ENCODE measurements at places on chromosomes 6 and 20.
A peak's percentile ranks its signal among the peaks of the same experiment; 100 is the strongest.

- DNase-seq, result no peak
Observed at GRCh38 chr6:53067849-53068361, 2.7 kb downstream of the FBXO9 start.

DNA sequence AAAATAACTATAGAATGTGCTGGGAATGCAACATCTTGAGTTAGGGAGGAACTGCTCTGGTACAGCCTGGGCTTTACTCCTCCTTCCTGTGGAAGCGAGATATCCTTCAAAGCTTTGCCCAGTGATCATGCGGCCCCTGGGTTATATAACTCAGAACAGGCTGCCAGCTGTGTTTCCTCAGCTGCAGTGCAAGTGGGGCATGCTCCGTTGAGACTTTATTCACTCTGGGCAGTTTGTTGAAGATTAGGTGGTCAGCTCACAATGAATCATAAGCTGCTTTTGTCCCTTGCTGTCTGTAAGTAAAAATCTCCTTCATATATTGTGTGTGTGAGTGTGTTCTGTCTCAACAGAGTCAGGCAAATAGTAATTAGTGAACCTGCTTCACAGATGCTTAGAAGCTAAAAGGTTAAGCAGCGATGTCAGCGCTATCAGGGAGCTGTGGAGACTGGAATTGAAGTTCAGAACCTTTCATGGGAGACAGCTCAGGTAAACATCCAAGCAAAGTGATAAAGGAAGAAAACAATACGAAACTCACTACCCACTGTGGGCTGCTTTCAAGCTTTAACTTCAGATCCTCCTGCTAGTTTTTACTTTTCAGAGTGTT lies 688.4 kb downstream of the HTR1B start:
- DNase-seq, result no peak

GRCh38 chr6:161079566-161080262 lies 88.1 kb downstream of the MAP3K4 start:
- DNase-seq, result no peak

DNA sequence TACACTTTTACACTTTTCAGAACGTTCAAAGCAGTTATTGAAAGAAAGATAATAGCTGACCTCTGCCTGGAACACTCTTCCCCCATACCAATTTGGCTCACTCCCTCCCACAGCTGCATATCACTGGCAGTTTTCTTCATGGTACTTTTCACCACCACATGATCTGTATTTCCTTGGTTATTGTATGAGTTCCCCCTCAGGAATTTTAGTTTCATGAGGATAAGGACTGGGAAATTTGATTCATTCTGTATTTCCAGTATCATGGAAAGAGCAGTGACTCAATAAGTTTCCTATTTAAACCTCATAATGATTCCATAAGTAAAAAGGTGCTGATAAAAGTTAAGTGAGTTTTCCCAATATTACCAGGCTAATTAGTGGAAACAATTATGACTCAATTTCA lies 16.0 kb downstream of the HTR1B start:
- DNase-seq, result no peak

DNA sequence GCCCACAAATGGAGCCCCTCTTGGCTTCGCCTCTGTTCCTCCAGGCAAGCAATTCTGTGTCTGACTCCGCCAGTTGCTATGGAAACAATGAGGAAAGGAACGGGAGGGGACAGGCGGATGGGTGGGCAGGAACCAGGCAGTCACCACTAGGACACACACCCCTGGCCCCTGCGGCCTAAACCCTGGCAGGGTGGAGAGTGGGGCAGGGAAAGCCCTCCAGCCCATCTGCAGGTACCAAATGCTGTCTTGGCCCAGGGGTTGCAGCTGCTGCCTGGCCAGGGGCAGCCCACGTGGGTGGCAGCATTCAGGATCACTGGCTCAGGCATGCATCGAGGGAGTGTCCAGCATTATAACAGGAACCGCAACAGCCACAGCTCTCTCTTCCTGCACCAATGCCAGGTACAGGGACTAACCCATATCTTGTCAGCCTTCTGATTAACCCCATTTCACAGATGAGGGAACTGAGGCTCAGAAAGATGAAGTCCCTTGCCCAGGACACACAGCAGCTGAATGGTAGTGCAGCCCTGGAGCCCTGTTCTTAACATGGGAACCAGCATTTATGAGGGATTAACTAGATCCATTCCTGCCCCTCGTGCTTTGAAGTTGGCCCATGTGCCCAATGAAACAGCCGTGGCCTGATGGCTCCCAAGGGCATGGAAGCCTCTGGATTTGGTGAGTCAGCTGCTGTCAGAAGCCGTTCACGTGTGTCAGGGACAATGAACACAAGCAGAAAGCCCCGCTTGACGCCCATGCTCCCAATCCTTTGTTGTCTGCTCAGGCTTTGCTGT lies 66.3 kb downstream of the NOL4L start:
- DNase-seq, result no peak

- DNase-seq, result peak; percentile 42
Observed at GRCh38 chr6:150641398-150642139, 41.9 kb downstream of the PLEKHG1 start.

DNA sequence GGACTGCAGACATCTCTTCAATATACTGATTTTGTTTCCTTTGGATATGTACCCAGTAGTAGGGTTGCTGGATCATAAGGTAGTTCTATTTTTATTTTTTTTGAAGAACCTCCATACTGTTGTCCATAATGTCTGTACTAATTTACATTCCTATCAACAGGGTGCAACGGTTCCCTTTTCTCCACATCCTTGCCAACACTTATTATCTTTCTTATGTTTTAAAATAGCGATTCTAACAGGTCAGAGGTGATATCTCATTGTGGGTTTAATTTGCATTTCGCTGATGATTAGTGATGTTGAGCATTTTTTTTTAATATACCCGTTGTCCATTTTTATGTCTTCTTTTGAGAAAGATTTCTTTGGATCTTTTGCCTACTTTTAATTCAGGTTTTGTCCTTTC lies 2.0 kb upstream of the TP53RK start:
- DNase-seq, result no peak

- no peak for DNase-seq
Observed at GRCh38 chr20:62019144-62019805, 46.4 kb downstream of the TAF4 start.

DNA sequence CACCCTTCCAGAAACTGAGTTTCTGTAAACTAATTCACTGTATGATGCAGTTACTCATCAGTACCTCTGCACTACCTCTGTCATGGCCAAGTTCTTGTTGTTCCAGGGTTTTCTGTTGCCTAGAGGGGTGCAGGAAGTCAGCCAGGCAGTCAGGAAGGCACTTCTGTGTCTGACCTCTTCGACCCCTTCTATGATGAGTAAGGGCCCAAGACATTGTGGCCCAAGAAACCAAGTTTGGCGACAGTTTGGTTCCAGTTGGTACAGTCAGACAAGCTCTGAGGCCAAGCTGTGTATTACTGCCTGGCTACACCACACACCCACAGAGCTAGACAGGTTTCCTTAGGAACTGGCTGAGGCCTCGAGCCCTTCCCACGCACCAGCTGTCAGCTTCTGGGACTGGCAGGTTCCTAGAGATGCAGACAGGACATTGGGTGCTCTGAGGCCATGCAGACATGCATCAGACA lies 41.2 kb downstream of the TRAF3IP2 start:
- DNase-seq, result no peak

DNA sequence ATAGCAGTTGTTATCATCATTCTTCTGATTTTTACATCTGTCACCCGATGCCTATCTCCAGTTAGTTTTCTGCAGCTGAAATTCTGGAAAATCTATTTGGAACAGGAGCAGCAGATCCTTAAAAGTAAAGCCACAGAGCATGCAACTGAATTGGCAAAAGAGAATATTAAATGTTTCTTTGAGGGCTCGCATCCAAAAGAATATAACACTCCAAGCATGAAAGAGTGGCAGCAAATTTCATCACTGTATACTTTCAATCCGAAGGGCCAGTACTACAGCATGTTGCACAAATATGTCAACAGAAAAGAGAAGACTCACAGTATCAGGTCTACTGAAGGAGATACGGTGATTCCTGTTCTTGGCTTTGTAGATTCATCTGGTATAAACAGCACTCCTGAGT lies 2.1 kb downstream of the CALHM6 start:
- DNase-seq, result no peak
